ENCODE measurements at places on chromosomes 6 and 20.

- DNase-seq, result no peak
Observed at GRCh38 chr6:43146261-43146660, 24.8 kb upstream of the SRF start.

DNA sequence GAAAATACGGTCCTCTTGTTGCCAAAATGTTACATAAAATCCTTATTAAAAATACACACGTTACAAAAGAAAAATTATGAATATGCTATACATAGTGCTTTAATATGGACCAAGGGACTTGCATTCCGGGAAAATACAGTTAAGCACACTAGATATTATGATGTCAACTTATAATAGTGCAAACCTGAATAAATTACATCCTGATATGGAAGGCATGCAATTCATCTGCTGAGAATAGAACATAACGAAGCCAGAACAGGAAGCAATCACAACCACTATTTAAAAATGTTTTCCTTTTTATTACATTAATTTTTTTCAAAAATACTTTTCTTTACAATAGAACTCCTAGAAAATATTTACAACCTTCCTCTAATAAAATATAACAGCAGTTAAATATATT lies 7.8 kb upstream of the MRPS10 start:
- DNase-seq, result no peak

DNA sequence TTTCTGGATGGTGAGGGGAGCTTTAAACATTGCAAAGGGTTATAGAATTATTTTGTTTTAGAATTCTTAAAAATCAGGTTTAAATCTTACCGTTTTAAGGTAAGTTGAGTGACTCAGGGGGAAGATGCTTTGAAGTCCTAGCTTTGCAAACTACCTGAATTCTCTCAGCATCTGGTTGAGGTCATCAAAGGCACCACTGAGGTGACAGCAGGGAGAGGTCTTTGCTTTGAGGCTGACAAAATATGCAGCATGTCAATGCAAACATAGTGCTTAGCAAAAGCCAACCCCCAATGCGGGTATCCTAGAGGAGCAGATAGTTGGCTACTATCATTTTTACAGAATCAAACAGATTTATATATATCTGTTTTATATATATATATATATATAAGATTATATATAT lies 219.5 kb downstream of the SLC24A3 start:
- DNase-seq, result no peak

- no peak for DNase-seq
Observed at GRCh38 chr20:19947611-19948264, 69.4 kb upstream of the NAA20 start.

- peak; percentile 22 for DNase-seq
Observed at GRCh38 chr20:53789989-53790675, 196.5 kb upstream of the ZNF217 start.

DNA sequence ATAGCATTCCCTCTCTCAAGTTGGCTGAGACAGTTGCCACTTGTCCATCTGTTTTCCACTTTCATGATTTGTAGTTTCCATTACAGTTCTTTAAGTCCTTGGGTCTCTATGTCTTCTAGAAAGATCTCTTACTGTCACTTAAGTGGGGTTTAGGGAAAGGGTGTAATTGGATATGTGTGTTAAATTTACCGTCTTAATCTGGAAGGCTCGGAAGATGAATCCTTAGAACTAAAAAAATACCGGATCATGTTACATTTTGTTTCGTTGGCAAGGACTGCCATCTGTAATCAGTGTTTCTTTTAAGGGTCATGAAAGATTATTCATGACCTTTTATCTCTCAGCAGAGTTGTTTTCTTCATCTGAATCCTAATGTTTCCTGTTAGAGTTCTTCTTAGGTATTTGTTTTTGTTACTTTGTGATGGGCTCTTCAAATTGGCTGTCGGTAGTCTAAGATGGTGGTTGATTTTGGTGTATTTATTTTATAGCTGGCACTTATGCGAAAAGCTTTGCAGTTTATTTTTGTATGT lies 21.8 kb upstream of the BTBD3 start:
- no peak for DNase-seq

All from mesenteric fat pad (tissue), 1 donor.